ENCODE measurements at places on chromosomes 6 and 20. TPM values are rescaled to one million over a fixed set of nuclear protein-coding genes. Genes with fewer than 3 reads are reported as not detected.
A peak's percentile ranks its signal among the peaks of the same experiment; 100 is the strongest.

DNA sequence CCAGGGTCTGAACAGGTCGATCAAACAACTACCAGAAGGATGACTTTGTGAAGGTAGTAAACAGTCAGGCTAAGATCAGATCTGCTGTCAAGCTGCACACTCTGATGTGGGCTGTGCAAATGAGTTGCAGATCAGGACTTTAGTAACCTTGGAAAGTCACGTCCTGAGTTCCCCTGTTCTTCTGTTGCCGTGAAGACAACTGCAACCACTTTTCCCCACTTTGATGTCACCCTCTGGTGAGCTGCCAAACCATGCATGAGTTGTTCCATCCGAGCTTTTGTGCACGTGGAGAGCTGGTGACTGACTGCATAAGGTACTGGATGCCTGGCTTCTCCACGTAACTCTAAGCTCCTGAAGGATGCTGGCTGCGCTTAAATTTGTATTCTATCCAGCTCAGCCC, 111.0 kb downstream of the CD83 start:
- no peak for DNase-seq

DNA sequence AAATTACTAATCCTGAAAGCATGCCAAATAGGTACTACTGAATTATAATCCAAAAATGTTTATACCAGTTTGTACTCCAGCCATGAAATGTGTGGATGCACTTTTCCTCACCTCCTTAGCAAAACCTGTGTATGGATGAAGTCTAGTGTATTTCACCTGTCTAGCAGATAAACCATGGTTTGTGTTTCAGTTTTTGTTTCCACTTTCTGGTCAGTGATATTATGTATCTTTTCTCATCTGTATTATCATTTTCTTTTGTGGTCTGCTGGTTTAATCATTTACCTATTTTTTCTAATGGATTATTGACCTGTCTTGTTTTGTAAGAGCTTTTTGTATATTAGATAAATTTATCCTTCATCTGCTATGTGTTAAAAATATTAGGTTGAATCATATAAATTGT, 41.0 kb upstream of the TMEM217 start:
- no peak for DNase-seq

The ACTL10 gene
- total RNA-seq = 1.9 TPM

GRCh38 chr6:105794870-105795269, 291.3 kb upstream of the PRDM1 start:
- DNase-seq = no peak

The RAET1G gene
- not detected for total RNA-seq

- DNase-seq = no peak
Measured at GRCh38 chr6:112933947-112934346, 586.8 kb downstream of the RFPL4B start.

The KCTD20 gene
- total RNA-seq = 25.0 TPM

The BAK1 gene
- 45.0 TPM for total RNA-seq

The SLC17A5 gene
- total RNA-seq = 17.7 TPM

DNA sequence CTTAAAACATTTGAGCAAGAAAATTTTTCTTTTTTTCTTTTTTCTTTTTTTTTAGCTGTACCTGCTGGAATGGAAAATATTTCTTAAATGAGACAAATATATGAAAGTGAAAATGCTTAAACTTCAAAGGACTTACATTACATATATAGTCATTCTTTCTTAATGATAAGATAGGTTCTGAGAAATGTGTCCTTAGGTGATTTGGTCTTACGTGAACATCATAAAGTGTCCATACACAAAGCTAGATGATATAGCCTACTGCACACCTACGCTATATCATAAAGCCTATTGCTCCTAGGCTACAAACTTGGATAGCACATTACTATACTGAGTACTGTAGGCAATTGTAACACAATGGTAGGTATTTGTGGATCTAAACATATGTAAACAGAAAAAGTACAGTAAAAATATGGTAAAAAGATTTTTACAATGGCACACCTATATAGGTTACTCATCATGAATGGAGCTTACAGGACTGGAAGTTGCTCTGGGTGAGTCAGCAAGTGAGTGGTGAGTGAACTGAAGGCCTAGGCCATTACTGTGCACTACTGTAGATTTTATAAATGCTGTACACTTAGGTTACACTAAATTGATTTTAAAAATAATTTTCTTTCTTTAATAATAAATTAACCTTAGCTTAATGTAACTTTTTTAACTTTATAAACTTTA, 54.6 kb downstream of the RPP21 start:
- no peak for DNase-seq

DNA sequence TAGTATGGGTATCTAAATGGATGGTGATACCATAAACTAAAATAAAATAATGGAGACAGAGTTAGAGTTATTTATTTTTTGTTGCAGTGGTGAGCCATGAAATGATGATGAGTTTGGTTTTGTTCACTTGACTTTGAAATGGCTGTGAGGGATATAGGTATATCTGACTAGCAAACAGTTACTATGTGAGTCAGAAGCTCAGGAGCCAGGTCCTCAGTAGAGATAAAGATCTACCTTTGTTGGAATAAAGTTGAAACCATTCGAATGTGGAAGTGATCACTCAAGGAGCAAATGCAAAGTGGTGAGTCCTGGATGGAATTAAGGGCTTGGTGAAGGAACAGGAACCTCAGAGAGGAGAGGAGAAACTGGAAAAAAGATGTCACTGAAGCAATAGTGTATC, 86.0 kb upstream of the TPD52L1 start:
- DNase-seq = no peak

GRCh38 chr6:69987550-69987949, 121.2 kb downstream of the COL19A1 start:
- peak; percentile 14 for DNase-seq

GRCh38 chr6:101402622-101403031, 9.1 kb downstream of the GRIK2 start:
- peak; percentile 77 for DNase-seq

GRCh38 chr20:49595811-49596561, 28.0 kb upstream of the PTGIS start:
- DNase-seq = no peak

GRCh38 chr6:89098461-89098860, 17.9 kb downstream of the PNRC1 start:
- no peak for DNase-seq

The SCUBE3 gene
- total RNA-seq = 0.70 TPM

The SLC35B3 gene
- 12.9 TPM for total RNA-seq

DNA sequence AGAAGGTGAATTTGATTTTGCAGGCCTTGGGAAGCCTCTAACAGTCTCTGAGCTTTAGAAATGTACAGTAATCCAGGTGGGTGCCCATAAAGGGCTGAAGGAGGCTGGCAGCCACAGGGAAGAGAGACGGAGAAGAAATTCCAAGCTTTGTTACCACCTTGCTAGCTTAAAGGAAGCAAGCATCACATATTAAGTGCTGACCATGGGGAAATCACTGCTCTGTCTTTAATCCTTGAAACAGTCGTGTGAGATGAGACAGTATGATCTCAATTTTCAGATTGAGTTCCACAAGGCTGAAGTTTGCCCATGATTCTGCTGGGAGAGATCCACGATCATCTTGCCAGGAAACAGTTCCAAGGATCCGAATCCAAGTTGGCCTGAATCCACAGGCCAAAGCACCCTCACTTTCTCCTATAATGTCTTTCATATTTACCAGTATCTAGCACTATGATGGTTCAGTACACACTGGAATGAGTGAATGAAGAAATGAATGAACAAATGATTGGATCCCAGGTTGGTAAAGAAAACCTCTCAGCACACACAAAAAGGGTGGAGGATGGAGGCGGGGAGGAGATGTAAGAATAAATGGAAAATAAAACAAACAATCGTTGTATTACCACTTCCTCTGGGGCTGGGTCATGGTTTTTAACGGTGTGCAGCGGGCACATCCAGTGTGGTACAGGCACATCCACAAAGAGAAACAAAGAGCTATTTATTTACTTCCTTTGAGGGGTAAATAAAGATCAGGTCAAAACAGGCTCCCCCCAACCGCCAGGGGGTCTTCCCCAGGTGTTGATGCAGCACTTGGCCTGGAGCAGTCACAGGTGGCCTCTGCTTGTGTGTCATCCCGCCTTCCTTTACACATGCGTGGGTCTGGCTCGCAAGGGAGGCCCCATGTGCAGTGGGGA, 28.2 kb upstream of the TAF8 start:
- DNase-seq = peak; percentile 24

DNA sequence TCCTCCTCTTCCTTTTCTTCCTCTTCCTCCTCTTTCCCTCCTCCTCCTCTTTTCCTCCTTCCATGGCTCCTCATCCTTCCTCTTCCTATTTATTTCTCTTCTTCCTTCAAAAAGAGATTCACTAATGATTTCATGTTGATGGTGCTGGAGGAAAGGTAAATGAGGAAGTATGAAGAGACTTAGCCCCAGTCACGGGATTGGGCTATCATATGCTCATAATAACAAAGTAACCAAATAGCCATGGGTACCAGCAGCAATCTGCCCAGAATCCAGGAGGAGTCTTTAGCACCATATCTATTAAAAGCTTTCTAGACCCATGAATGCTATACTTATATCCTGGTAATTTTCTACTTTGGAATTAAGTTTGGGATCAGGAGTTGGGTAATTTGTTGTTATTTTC, 910.9 kb upstream of the MAP3K7 start:
- no peak for DNase-seq

DNA sequence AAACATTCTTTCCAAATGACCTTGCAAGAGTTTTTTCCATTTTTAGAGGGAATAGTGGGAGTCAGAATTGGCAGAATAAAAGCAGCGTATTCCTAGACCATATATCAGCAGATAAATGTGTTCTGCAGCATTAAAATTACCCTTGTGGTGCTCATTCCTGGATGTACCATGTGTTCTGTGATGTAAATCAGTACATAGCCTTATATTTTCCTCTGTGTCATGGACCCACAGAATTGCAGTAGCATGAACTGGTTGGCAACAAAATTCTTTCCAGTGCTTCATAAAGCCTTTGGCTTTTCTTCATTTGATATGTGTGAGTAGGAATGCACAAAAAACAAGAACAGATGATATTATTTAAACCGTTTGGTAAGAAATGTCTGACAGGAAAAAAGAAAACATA, 32.5 kb downstream of the ANKEF1 start:
- DNase-seq = no peak

DNA sequence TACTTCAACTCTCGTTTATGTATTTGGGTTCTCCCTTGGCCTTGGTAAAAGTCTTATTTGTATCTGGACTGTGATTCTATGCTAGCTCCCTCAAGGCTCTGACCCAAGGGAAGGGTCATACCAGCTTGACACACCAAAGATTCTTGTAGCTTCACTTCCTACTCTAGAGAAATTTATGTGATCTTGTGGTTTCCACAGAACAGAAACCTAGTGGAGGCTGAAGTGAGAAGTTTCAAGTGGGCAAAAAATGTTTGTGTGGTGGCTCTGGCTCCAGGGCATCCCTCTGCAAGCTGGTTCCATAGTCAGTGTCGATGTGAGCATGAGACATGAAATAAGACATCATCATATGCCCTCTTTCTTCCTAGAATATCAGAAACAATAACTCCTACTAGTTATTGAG, 48.1 kb upstream of the TNFRSF21 start:
- no peak for DNase-seq

- DNase-seq = no peak
Measured at GRCh38 chr6:157557559-157557958, 176.6 kb downstream of the ZDHHC14 start.

The CDH4 gene
- 4.2 TPM for total RNA-seq

The TENT5A gene
- total RNA-seq = 5.5 TPM

The ELOVL4 gene
- total RNA-seq = 13.3 TPM

DNA sequence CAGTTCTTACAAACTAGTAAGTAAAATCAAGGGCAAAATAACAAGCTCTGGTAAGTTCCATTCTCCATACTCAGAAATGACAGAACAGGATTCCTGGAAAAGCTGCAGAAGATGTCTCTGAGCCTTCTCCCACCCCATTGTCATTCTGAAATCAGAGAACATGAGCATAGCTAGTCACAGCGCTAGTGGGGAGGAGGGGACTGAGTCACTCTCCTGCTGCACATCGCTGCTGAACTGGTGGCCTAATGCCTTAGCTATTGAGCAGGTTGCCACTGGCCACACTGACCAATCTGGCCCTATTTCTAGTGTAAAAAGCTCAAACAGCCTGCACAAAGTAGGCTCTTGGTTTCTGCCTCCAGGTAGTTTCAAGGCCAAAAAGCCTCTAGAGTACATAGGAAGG, 26.1 kb upstream of the RIPPLY2 start:
- no peak for DNase-seq

- no peak for DNase-seq
Measured at GRCh38 chr6:34829137-34829536, 37.3 kb downstream of the BLTP3A start.

DNA sequence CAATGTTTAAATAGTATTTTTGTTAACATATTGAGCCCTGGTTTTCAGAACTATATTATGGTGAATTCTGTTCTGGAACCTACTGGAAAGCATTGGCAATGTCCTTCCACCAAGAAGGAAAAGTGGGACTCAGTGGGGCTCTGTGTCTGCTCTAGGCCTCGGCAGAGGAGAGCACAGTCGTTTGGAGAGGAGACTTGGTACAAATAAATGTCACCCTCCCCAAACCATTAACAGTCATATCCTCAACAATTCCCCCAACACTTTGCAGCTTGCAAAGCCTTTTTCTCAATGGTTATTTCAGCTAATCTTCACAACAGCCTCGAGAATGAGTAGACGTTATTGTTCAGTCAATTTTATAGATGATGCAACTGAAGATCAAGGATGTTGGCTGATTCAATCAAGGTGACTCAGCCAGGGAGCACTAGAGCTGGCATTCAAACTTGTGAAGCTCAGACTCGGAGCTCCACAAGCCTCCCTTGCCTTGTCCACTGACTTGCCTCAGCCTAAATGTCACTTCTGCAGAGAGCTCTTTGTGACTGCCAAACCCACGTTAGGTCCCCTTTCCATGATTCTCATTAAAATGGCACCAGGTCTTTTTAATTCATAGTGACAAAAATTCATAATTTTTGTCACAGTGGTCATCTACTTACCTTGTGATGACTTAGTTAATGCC, 60.6 kb downstream of the TOX2 start:
- DNase-seq = no peak

DNA sequence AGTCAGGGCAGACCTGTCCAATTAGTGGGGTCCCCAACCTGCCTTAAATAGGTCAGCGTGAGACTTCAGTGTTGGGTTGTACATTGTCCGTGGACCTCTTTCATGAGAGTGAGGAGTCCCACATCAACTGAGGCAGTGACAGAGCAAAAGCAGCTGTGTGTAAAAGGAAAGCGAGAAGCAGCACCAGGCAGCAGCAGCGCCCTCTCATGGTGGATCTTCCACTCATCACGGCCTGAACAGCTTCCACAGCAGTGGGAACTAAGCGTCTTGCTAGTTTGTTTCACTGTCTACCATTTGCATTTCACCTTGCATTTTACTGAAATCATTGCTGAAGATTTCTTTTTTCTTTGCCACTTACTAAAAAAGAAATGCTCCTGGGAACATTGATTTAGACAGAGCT, 333.8 kb downstream of the PKHD1 start:
- peak; percentile 73 for DNase-seq

- no peak for DNase-seq
Measured at GRCh38 chr6:146587459-146587858, 11.3 kb upstream of the ADGB start.

The ZC2HC1B gene
- total RNA-seq = not detected
